Activated T-cell treated with anti-CD3 and anti-CD28 coated beads for 4 hours (primary cell): ENCODE measurements at places on chromosomes 11 and 22.

GRCh38 chr11:65528819-65529350, 4.0 kb downstream of the SCYL1 start:
- DNase-seq = no peak

DNA sequence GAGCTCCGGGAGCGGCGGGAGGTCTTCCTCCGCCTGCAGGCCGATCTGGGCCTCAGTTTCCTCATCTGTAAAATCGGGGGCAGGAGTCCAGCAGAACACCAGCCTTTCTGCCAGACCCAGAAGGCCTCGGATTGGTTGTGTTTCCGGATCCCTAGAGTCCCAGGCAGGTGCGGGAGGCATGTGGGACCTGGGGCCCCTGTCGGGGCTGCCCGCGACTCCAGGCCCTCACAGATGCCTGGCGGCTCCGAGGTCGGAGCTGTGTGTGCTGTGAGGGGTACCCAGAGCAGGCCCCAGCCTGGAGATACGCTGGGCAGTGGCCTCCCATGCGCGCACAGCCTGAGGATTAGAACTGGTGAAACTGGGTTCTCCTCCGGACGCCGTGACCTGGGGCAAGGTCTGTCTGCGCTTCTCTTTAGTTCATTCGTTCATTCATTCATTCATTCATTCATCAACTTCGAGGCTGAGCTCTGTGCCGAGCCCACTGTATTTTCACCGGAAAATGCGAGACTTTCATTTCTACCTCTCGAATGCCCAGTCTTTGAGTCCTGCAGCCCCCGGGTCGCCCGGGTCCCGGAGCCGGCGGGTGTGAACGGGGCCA, 24.6 kb downstream of the FLRT1 start:
- DNase-seq = no peak

GRCh38 chr11:119445850-119446249, 22.9 kb upstream of the THY1 start:
- DNase-seq = no peak

- no peak for DNase-seq
Measured at GRCh38 chr22:38618682-38619081, 37.5 kb downstream of the FAM227A start.

DNA sequence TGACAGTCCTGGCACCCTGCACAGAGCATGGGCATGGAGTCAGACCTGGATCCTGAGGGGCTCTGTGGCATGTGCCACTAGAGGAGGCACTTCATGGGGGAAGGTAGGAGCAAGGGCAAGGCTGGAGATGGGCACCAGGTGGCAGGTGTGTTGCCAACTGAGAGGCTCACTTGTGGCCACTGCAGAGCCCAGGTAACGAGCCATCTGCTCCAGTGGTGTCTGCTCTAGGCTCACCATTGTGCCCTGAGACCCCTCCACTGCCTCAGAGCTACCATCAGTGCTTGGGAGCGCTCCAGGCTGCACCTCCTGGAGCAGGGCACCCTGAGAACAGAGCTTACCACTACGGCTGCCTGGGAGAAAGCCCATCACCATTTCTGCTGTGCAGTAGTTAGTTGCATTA, 1.3 kb upstream of the ZDHHC8 start:
- no peak for DNase-seq
